Activated CD4-positive, alpha-beta T cell treated with anti-CD3 and anti-CD28 coated beads, Interleukin-2, amount 10 ng/mL, durations not matched to agents 7 days and 5 days (primary cell): ENCODE measurements at places on chromosomes 1 and 21. TPM values are rescaled to one million over a fixed set of nuclear protein-coding genes. Genes with fewer than 3 reads are reported as not detected.

Gene RAB3B
- total RNA-seq: 0.02 TPM

Gene CD84
- total RNA-seq: 14.7 TPM

Gene OR2AK2
- total RNA-seq: not detected

Gene MANEAL
- 1.5 TPM for total RNA-seq

Gene NR5A2
- not detected for total RNA-seq

Gene PAQR6
- 7.3 TPM for total RNA-seq

Gene MCOLN3
- total RNA-seq: 3.1 TPM

Gene AUNIP
- total RNA-seq: 6.7 TPM

Gene ST6GALNAC3
- 0.25 TPM for total RNA-seq

Gene JMJD4
- total RNA-seq: 15.4 TPM

Gene KCND3
- total RNA-seq: not detected

Gene RHEX
- total RNA-seq: not detected

Gene CADM3
- not detected for total RNA-seq

DNA sequence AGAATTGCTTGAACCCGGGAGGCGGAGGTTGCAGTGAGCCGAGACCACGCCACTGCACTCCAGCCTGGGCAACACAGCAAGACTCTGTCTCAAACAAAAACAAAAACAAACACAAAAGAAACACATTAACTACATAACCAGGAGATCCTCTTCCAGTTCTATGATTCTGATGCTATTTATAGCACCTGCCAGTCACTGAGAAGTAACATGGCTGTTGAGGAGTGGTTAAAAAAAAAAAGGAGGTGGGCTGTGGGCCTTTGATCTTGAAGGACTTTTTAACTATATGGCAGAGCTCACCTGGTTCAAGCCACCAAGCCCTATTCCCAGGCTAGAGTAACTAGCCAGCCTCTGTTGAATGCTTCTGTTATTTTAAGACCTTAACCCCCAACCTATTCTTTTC lies 148.8 kb downstream of the ZBTB18 start:
- H3K4me3 ChIP-seq: no peak overlapping the region
- H3K27me3 ChIP-seq: no peaks in the 10 kb centered on the region
- H3K4me1 ChIP-seq: no peaks in the 10 kb centered on the region
- no peaks in the 10 kb centered on the region for H3K36me3 ChIP-seq
- DNase-seq: no peak

DNA sequence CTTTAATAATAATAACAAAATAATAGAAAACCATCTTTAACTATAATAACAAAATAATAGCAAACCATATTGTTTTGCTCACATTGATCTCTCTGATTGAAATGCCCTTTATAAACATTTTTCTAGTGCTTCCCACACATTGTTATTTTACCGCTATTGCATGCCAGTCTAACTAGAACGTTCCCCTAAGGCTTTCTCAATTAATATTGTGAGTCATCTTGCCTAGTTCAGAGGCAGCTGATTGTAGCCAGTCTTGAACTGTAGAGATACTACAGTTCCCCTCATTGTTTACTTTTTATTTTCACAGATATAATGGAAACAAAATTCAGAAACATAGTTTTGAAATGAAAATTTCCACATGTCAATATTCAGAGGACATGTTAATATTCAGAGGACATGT lies 192.3 kb upstream of the ADGRL4 start:
- H3K4me1 ChIP-seq: no peaks in the 10 kb centered on the region
- H3K27ac ChIP-seq: no peak overlapping the region
- no peak overlapping the region for H3K4me3 ChIP-seq
- H3K27me3 ChIP-seq: no peaks in the 10 kb centered on the region
- DNase-seq: no peak

DNA sequence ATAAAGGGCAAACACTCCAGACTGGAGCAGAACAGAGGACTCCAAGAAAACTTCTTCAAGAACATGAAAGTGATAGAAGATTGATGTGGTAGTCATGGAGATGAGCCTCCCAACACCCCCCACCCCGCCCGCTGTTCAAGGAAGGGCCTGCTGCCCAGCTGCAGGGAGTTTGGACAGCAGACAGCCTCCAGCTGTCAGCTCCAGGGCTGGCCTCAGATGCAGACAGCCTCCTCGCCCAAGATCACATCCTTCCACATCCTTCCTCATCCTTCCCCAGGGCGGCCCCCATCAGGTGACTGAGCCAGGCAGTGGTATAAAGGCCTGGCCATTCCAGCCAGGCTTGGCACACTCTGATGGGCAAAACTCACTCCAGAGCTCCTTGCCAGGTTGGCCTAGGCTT lies 24.6 kb downstream of the HMGN2 start:
- H3K36me3 ChIP-seq: no peaks in the 10 kb centered on the region
- no peak overlapping the region for H3K27ac ChIP-seq
- H3K4me1 ChIP-seq: peaks cover 22% of the 10 kb centered on the region
- no peak overlapping the region for H3K4me3 ChIP-seq
- H3K27me3 ChIP-seq: no peaks in the 10 kb centered on the region

- H3K4me3 ChIP-seq: no peak overlapping the region
- no peaks in the 10 kb centered on the region for H3K4me1 ChIP-seq
- DNase-seq: no peak
- no peaks in the 10 kb centered on the region for H3K36me3 ChIP-seq
- no peak overlapping the region for H3K27ac ChIP-seq
- H3K27me3 ChIP-seq: no peaks in the 10 kb centered on the region
Measured at GRCh38 chr1:81922955-81923354, 122.2 kb downstream of the ADGRL2 start.

GRCh38 chr1:198929961-198930599 lies 291.2 kb downstream of the PTPRC start:
- peak overlapping the region; percentile 73 for H3K4me3 ChIP-seq
- peak overlapping the region; percentile 86 for H3K27ac ChIP-seq
- peak; percentile 42 for DNase-seq

GRCh38 chr1:94863919-94864318 lies 43.8 kb downstream of the SLC44A3 start:
- H3K4me3 ChIP-seq: no peak overlapping the region
- DNase-seq: no peak
- no peaks in the 10 kb centered on the region for H3K36me3 ChIP-seq
- peaks cover 2% of the 10 kb centered on the region for H3K27me3 ChIP-seq

GRCh38 chr1:94401206-94401605 lies 17.0 kb upstream of the ABCD3 start:
- H3K27ac ChIP-seq: no peak overlapping the region
- no peak overlapping the region for H3K4me3 ChIP-seq
- DNase-seq: no peak
- peaks cover 11% of the 10 kb centered on the region for H3K27me3 ChIP-seq

DNA sequence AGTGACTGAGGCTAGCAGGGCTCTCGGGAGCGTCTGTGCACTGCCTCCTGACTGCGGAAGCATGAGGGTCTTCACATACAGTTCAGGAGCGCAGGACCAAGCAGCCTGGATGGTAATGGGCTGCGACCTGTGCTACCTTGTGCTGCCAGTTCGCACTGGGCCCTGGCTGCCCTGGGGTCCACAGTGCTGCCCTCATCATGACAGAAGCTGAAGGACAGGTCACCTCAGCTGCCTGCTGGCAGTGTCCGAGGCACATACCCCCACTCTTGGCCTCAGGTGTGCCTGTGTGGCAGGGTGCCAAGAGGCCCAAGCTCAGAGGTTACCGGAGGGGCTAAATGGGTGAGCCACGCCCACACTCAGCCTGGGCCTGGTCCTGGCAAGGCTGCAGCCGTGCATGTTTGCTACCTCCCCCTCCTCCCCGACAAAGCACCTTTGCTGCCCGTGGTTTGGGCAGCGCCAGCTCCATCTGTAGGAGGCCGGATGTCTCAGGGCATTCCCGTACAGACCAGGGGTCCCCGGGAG lies 4.4 kb downstream of the JMJD4 start:
- H3K4me3 ChIP-seq: no peak overlapping the region
- H3K27me3 ChIP-seq: peaks cover 14% of the 10 kb centered on the region
- DNase-seq: no peak
- no peak overlapping the region for H3K27ac ChIP-seq
- H3K36me3 ChIP-seq: peaks cover 8% of the 10 kb centered on the region
- H3K4me1 ChIP-seq: peaks cover 32% of the 10 kb centered on the region

GRCh38 chr1:29460694-29461093 lies 224.4 kb downstream of the PTPRU start:
- no peaks in the 10 kb centered on the region for H3K36me3 ChIP-seq
- no peaks in the 10 kb centered on the region for H3K4me1 ChIP-seq
- H3K4me3 ChIP-seq: no peak overlapping the region
- no peak overlapping the region for H3K27ac ChIP-seq
- H3K27me3 ChIP-seq: peaks cover 1% of the 10 kb centered on the region

GRCh38 chr21:35346697-35347096 lies 297.6 kb upstream of the RUNX1 start:
- no peaks in the 10 kb centered on the region for H3K36me3 ChIP-seq
- no peak overlapping the region for H3K27ac ChIP-seq
- peaks cover 27% of the 10 kb centered on the region for H3K4me1 ChIP-seq

DNA sequence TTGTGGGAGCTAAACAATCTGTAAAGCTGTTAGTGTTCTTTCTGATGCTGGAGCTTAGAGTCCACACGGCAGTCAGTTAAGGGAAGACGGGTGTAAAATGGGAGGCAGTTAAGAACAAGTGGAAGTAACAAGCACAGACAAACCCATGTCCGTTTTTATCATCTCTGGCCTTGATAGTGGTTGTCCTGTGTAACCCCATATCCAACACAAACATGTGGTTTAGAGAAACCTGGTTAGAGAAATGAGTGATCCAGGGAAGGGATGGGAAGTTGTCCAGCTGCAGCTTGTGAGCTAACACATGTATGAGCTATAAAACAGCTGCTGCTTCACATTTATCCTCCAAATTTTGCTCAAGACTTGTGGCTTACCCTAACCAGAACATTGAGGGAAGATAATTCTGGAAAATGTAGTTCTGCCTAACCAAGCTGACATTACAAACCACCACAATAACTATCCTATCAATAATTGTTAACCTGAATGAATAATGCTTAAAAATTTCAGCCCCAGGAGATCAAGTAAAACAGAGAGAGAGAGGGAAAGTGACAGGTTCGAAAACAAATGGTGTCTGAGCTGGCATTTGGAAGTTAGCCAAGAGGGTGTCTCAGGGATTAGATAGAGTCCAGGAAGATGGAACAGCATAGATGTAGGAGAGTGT lies 10.6 kb upstream of the C1orf162 start:
- H3K36me3 ChIP-seq: peaks cover 62% of the 10 kb centered on the region
- H3K27me3 ChIP-seq: no peaks in the 10 kb centered on the region
- peaks cover 11% of the 10 kb centered on the region for H3K4me1 ChIP-seq
- DNase-seq: no peak
- H3K27ac ChIP-seq: no peak overlapping the region
- no peak overlapping the region for H3K4me3 ChIP-seq

DNA sequence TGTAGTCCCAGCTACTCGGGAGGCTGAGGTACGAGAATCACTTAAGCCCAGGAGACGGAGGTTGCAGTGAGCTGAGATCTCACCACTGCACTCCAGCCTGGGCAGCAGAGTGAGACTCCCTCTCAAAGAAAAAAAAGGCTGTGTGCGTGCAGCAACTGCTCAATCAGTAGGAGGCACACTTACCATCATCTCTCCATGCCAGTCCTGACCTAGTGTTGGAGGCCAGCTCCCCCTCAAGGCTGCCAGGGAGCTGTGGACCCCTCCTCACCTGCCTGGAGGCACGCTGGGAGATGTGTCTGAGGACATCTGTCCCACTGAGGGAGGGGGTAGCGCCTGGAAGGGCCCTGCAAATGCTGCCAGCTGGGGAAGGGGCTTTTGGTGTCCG lies 11.9 kb downstream of the RPS6KA1 start:
- H3K27me3 ChIP-seq: no peaks in the 10 kb centered on the region
- H3K36me3 ChIP-seq: peaks cover 29% of the 10 kb centered on the region
- peaks cover 91% of the 10 kb centered on the region for H3K4me1 ChIP-seq
- peak overlapping the region; percentile 95 for H3K27ac ChIP-seq

DNA sequence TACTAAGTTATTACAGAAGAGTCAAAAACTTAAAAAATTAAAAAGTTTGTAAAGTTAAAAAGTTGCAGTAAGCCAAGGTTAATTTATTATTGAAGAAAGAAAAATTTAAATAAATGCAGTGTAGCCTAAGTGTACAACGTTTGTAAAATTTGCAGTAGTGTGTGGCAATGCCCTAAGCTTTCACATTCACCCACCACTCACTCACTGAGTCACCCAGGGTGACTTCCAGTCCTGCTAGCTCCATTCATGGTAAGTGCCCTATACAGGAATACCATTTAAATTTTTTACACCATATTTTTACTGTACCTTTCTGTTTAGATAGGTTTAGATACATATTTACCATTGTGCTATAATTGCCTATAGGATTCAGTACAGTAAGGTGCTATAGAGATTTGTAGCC lies 88.6 kb downstream of the CTH start:
- H3K27ac ChIP-seq: no peak overlapping the region
- no peaks in the 10 kb centered on the region for H3K4me1 ChIP-seq
- peaks cover 11% of the 10 kb centered on the region for H3K27me3 ChIP-seq
- H3K4me3 ChIP-seq: no peak overlapping the region
- DNase-seq: no peak

DNA sequence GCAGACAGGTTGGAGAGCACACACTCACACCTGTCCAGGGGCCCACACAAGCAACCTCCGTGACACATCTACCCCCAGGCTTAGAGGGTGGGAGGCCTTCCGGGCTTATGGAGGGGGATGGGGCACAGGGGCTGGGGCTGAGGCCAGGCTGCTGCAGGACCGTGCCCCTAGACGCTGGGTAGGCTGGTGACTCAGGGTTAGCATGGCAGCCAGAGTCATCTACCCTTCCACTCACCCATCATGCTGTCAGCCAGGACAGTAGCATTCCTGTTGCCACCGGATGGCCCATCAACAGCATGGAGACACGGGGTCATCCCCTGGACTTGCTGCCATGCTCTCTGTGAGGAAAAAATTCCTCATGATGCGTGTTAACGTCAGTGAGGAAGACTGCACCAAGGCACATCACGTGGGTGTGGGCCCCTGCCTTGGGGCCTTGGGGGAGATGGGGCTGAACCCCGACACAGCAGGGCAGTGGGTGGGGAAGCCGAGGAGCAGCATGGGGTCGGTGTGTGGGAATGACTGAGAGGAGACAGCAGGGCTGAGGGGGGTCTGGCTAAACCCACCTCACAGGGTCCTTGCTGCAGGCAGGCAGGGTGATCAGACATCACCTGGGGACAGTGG lies 52.8 kb downstream of the WNT9A start:
- no peak overlapping the region for H3K4me3 ChIP-seq
- peak; percentile 4 for DNase-seq
- H3K4me1 ChIP-seq: peaks cover 2% of the 10 kb centered on the region
- no peaks in the 10 kb centered on the region for H3K27me3 ChIP-seq
- H3K27ac ChIP-seq: peak overlapping the region; percentile 50
- no peaks in the 10 kb centered on the region for H3K36me3 ChIP-seq

GRCh38 chr1:202932476-202932875 lies 5.4 kb upstream of the KLHL12 start:
- no peaks in the 10 kb centered on the region for H3K4me1 ChIP-seq
- H3K4me3 ChIP-seq: no peak overlapping the region
- H3K36me3 ChIP-seq: no peaks in the 10 kb centered on the region
- H3K27me3 ChIP-seq: peaks cover 34% of the 10 kb centered on the region
- no peak for DNase-seq

- H3K4me3 ChIP-seq: no peak overlapping the region
- peak; percentile 30 for DNase-seq
- no peak overlapping the region for H3K27ac ChIP-seq
- no peaks in the 10 kb centered on the region for H3K4me1 ChIP-seq
- H3K27me3 ChIP-seq: peaks cover 12% of the 10 kb centered on the region
Measured at GRCh38 chr1:48109390-48110013, 112.3 kb upstream of the TRABD2B start.
